ENCODE measurements at places on chromosomes 5 and 9.

DNA sequence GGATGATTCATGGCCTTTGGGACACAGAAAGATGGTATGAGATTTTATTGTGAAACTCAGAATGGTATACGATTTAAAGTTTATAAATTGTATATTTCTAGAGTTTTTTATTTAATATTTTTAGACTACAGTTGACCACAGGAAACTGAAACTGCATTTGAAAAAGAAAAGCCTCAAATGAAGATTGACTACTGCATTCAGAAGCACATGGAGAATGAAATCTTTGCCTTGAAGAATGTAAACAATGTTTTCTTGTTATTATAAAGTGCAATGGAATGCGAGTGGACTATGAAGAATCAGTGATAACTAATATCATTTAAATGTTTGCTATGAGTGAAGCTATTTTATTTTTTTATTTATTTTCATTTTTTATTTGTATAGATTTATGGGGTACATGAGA, 169.1 kb upstream of the CDH18 start:
- no peak for DNase-seq

DNA sequence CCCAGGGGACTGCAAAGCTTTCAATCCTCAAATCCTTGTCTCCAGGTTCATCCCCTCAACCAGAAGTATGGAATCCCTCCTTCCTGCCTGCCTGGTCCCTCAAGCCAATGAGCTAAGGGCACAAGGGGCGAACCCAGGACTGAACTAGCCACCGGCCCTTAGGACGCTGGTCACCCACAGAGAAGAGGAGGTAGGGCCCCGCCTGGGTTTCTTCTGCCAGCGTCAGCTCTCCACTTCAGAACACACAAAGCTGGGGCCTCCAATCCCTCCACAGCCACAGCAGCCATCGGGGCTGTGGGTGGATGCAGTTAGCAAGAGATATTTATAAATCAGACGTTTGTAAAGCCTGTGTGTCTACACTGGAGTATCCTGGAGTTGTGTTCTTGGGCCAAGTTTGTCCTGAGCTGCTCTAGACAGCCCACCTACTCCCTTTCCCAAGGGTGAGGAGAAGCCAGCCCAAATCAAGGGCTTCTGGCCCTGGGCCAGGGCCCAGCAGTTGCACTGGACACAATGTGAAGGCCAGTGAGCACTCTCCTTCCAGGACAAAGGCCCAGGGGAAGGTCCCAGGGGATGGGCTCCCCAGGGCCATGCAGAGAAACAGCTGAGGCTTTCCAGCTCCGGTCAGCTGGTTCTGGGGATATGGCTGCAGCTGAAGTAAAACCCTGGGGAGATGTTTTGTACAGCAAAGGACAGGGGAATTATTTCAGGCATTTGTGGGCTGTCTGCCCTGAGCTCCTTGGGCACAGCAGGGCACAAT, 18.9 kb downstream of the AMBP start:
- no peak for DNase-seq

GRCh38 chr5:127042593-127042992, 12.2 kb upstream of the MARCHF3 start:
- no peak for DNase-seq

DNA sequence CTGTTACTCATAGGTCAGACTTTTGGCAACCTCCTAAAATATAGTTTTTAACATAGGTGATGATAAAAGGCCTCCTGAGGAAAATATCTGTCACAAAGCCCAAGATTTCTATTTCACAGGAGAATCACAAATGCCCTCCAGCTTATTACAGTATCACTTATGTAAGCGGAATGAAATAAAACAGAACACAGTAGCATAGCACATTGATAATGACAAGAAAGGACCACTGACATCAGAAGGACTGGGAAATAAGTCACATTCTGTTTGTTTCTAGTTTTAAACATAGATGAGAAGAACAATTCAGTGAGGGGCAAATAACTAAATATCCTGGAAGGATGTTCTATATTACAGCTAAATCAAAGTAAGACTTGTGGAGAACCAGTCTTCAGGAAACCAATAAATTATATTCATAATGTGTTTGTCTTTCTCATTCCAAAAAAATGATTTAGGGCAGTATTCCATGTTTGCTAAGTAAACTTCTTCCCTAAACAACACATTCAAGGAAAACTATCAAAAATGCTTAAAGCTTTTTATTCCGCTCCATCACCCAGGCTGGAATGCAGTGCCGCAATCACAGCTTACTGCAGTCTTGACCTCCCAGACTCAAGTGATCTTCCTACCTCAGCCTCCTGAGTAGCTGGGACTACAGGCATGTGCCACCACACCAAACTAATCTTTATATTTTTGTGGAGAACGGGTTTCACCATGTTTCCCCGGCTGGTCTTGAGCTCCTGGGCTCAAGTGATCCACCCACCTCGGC, 20.8 kb upstream of the CTNNAL1 start:
- DNase-seq: no peak

DNA sequence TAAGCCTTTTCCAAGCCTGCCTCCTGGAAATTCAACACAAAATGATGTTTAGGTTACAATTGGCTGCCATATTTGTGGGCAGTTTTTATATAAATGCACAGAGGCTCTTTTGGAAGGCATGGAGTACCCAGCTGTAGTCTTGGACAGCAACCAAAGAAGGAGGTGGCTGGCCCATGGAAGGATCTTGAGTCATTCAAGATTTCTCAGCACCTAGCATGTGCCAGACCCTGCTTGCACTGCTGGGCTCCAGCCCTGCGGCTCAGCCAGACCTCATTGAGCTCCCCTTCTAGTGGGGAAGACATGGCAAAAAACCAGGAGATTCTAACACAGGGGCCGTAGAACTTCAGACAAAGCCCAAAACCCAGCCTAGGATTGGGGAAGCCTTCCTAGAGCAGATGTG, 22.1 kb downstream of the JADE2 start:
- no peak for DNase-seq

DNA sequence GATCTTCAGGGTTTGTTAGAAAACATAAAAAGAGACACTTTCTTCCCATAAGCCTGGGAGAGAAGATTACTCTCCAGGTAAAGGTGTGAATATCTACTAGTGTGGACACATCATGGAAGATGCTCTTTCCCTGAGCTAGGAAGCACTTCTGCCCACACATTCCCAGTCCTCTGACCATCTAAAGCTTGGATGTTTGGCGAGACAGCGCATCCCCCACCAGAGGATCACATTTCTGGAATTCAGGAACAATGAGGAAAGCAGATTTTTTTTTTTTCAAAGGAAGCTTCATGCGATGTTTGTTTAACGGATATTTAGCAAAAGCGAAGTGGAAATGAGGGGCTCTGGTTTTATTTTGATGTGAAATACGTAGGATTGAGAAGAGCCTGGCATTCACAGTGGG, 6.2 kb downstream of the SVEP1 start:
- no peak for DNase-seq

- DNase-seq: no peak
Observed at GRCh38 chr5:23234197-23234596, 273.2 kb upstream of the PRDM9 start.

DNA sequence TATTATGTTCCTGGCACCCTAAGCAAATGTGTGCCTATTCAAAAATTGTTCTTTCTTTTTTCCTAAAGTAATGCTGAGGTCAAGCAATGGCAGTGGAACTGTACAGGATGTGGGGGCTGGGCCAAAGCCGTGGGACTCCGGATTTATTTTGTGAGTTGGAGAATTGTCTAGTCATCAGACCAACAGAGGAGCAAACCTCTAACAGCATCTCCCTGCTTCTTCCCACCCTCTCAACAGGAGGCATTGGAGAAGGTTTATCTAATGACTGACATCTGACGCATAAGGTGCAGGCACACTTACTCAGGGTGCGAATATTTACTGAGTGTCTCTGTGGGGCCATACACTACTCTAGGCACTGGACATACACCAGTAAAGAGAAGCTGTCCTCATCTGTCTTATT, 38.6 kb downstream of the MARCHF11 start:
- DNase-seq: no peak

Data from endothelial cell (in vitro differentiated cells).